ENCODE measurements at places on chromosomes 12 and 14.

GRCh38 chr14:68164711-68165113 is 345.1 kb downstream of the RAD51B start:
- no peak for DNase-seq

DNA sequence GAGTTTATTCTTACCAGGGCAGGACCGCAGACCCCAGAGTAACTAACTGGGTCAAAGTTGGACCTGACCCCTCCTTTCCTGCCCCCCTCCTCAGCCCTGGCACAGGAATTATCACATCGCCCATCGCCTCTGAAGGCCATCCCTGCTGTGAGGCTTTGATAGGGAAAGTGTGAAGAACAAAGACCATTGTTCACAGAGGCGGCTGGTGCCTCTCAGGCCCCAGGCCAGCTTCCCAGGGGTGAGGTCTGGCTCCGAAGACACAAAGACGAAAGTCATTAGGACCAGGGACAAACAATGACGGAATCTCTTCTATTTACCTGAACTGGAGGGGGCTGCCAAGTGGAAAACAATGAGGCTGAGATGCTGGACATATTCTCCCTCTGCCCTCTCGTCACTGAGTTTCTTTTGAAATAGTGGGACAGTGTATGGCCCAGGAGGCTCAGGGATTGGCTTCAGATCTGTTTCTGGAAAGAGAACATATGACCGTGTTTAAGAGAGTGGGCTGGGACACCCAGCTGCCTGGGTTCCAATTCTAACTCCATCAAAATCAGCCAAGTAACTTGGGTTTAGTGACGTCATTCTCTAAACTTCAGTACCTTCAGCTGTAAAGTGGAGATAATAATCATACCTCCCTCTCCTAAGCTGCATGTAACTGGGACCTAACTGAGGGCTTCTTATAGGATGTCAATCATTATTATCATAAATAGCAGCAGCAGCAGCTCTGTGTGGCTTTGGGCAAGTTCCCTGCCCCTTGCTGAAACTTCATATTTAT is 769.4 kb downstream of the MED13L start:
- peak; percentile 65 for DNase-seq

- no peak for DNase-seq
Observed at GRCh38 chr14:99728981-99729451, 44.9 kb downstream of the CYP46A1 start.

DNA sequence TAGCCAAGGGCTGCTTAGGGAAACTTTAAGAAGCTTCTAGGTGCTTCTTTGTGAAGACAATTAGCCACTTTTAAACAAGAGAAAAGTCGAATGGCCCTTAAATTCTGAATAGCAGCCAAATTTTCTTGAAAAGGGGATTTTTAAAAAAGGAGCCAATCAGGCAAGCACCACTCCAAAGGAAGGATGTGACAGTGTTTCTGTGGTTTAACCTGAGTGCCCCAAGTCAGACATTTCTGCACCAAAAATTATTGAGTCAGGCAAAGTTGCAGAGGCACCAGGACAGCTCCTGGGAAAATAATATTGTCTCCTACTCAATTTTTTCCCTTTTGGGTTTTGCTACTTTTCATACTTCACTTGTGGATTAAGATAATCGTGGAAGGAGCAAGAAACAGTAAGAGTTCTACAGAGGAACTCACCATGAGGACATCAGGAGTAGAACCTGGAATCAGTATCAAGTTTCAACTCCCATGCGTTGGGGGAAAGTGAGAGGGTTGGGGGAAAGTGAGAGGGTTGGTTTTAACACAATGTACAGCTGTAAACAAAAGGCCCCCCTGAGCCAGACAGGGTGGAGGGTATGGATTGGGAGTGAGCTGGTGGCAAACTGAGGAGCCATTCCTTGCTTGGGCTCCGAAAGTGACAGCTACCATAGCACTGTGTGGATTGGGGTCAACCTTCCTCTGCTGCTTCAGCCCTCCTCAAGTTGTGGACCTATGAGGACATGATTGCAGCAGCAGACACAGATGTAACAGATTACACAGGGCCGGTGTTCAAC is 90.8 kb downstream of the SLC38A1 start:
- DNase-seq, result no peak

- no peak for DNase-seq
Observed at GRCh38 chr12:76197283-76197682, 112.8 kb upstream of the NAP1L1 start.

DNA sequence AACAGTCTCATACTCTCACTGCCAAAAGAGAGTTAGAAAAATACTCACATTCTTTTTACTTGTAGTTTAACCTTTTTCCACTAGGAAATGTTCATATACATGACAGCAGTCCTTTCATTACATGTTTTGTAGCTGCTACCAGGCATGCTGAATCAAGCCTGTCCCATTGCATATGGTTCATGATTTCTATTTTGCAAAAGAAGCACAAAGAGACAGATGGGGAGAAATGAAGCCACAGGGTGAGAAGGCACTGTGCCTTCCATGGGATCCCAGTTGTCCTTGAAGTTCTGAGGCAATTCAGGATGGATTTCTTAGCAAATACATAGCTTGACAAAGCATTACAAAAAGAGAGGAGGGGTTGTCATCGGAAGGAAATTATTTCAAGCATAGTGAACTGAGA is 89.5 kb downstream of the SMOC1 start:
- DNase-seq, result no peak

DNA sequence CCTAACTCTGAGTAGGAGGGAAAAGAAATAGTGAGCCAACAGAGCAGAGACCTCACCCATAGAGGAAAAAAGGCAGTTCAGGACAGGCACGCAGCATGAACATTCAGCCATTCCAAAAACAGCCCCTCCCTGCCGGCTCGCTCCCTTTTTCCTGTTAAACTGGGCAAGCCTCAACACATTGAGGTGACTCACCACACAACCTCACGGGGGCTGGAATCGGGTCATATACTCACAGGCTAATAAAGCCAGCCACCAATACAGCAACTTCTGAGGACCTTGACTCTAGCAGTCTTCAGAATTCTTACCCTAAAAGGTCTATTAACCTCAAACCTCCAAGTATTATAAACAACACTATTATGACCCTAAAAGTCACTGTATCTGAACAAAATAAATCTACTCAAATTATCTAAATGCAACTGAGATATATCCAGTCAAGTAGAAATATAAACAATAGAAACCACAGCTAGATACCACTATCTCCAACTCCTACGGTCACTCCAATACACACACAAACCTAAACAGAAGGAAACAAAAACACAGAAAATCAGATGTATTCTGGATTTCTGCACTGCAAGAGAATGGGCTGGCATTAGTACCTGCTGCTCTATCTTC is 6.3 kb downstream of the YBX3 start:
- DNase-seq, result peak; percentile 89

GRCh38 chr12:868722-869121 is 80.8 kb downstream of the RAD52 start:
- DNase-seq, result no peak

GRCh38 chr12:32535288-32535999 is 136.1 kb downstream of the FGD4 start:
- peak; percentile 83 for DNase-seq

- no peak for DNase-seq
Observed at GRCh38 chr12:104680491-104680890, 223.7 kb downstream of the CHST11 start.

GRCh38 chr12:885701-886100 is 63.8 kb downstream of the RAD52 start:
- no peak for DNase-seq

GRCh38 chr12:94779485-94779884 is 129.1 kb upstream of the TMCC3 start:
- no peak for DNase-seq

DNA sequence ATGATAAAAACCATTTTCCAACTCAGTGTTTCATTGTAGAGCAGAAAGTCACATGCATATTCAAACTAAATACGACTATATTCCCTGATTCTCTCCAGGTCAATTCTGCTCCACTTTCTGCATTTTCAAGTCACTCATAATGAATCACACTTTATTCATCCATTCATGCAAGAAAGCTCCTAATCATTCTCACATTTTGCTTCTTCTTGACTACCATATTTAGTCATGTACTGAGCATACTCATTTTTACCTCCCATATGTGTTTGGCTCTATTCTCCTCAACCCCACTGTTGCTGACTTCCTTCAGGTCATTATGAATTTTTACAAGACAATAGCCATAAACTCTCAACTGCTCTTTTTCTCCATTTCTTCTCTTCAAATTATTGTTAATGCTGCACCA is 43.4 kb upstream of the PIK3C2G start:
- no peak for DNase-seq

GRCh38 chr12:15181017-15181683 is 40.1 kb downstream of the RERG start:
- DNase-seq, result peak; percentile 66

GRCh38 chr12:117836999-117837736 is 131.6 kb downstream of the KSR2 start:
- DNase-seq, result peak; percentile 86

GRCh38 chr12:15543347-15543746 is 221.0 kb downstream of the PTPRO start:
- no peak for DNase-seq

DNA sequence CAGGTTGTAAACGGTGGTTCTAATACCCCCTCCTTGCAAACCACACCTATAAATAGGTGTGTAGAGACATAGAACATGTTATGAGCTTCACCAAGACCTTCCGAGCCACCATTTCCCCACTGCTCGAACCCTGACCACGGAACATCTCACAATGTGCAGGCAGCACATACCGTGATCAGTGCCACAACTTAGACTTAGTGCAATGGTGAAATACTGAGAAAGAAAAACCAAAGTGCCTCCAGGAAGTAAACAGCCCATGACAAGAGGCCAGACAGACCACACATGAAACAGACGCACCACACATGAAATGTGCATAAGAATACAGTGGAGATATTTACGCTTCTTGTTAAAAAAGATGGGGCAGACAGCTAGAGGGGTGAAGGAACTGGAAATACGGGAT is 166.9 kb upstream of the CCND2 start:
- no peak for DNase-seq

GRCh38 chr12:131894981-131895639 is 688 bp downstream of the ULK1 start:
- peak; percentile 65 for DNase-seq

DNA sequence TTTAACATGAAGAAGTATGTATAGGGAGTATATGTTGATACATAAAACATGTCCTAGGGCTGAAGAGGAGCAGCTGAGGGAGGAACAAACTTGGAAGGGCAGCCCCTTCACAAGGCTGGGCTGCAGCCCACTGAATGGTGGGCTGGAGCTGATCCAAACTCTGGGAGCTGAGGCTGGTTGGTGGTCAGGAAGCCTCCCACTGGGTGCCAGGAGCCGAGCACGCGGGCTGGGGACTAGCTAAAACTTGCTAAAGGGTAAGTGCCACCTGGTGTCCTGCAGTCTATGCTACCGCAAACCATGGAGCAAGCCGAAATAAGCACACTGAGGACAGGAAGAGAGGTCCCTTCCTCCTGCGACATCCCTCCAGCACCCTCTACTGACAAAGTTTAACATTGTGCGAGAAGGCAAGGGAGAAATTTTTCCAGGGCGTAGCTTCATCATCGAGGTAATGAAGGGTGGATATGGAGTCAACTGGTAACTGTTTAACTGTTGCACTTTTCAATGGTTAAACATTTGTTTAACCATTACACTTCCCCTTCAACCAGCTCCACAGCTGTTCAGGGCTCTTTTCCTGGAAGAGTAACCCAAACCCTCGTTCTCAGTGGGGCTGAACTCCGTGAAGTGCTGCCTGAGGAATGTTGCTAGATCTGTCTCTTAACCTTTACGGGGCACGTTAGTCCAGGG is 42.2 kb downstream of the EGLN3 start:
- peak; percentile 35 for DNase-seq

DNA sequence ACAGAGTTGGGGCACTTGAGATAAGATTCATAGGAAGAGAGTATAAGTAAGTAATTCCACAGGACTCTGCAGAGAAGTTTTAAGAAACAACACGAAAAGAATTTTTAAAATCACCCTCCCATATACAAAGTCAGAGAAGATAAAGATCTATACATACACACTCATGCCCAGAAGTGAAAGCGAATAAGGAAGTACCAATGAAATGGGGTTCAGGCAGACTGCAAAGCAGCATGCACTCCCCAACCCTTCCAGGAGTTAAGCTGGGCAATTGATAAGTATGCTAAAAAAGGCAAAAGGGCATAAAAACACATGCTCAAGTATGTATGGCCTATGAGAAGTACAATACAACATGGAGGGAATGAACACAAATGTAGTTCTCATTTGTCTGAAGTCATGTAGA is 246.2 kb upstream of the GRIP1 start:
- DNase-seq, result no peak

- no peak for DNase-seq
Observed at GRCh38 chr14:47300796-47301195, 374.6 kb downstream of the MDGA2 start.

- DNase-seq, result no peak
Observed at GRCh38 chr14:33686856-33687255, 264.0 kb downstream of the EGLN3 start.
